ENCODE measurements at places on chromosomes 3 and 15.
A peak's percentile ranks its signal among the peaks of the same experiment; 100 is the strongest.

DNA sequence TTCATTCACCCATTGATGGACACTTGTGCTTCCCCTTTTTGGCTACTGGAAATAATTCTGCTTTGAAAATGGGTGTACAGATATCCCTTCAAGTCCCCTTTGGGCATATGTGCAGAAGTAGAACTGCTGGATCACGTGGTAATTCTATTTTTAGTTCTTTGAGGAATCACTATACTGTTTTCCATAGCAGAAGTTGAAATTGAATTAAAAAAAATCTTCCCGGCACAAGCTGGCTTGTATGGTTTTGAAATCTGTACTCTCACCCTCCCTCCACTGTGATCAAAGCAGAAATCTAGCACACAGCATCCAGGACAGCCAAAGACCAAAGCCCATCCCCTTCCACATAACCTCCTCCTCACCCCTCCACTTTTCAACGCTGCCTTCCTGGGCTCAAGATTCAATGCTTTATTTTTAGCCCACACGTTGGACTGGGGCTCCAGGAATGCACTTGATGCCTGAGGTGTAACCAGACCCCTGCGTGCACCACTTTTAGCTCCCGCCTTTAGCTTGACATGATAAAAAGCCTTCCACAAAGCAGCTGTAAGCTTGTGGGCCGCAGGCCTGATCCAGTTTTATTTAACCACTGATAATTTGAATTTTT lies 29.9 kb downstream of the TMEM40 start:
- DNase-seq = no peak

GRCh38 chr3:56238299-56238698 lies 230.0 kb downstream of the ERC2 start:
- no peak for DNase-seq

- no peak for DNase-seq
Measured at GRCh38 chr3:72161881-72162595, 377.1 kb upstream of the PROK2 start.

GRCh38 chr3:134373271-134374104 lies 759 bp downstream of the AMOTL2 start:
- peak; percentile 65 for DNase-seq

GRCh38 chr3:59873576-59874230 lies 823.9 kb upstream of the CFAP20DC start:
- no peak for DNase-seq

DNA sequence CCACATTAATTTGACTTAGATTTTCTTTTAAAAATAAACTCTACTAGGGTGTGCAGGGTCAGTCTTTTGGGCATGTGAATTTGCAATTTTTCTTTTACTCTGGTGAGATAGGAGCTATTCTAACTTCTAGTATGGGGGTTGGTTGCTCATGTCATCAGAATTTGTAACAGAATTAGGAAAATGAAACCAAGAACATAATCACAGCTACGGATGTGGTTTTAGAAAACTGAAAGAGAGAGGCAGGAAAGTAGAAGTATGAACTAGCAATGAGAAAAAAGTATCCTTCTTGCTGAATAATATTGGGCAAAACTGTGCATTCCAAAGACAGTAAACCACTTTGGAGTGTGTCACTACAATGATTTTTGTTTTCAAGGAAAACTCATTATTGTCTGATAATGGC lies 43.3 kb downstream of the ADPGK start:
- DNase-seq = no peak

- no peak for DNase-seq
Measured at GRCh38 chr3:51739110-51739509, 32.2 kb downstream of the GRM2 start.

DNA sequence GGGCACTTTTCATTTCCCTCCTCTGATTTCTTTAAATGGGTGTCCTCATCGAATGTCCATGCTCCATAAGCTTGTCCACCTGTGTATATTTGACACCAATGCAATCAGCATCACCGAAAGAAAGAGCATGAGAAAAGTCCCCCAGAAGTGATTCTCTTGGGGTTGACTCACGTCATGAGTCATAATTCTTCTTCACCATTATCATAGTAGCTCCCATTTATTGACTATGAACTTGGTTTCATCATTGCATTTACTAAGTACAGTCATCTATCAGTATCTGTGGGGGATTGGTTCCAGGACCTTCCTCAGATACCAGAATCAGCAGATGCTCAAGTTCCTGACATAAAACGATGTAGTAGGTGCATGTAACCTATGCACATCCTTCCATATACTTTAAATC lies 372.5 kb upstream of the CFAP20DC start:
- no peak for DNase-seq

- DNase-seq = no peak
Measured at GRCh38 chr3:35965908-35966307, 326.6 kb downstream of the ARPP21 start.

DNA sequence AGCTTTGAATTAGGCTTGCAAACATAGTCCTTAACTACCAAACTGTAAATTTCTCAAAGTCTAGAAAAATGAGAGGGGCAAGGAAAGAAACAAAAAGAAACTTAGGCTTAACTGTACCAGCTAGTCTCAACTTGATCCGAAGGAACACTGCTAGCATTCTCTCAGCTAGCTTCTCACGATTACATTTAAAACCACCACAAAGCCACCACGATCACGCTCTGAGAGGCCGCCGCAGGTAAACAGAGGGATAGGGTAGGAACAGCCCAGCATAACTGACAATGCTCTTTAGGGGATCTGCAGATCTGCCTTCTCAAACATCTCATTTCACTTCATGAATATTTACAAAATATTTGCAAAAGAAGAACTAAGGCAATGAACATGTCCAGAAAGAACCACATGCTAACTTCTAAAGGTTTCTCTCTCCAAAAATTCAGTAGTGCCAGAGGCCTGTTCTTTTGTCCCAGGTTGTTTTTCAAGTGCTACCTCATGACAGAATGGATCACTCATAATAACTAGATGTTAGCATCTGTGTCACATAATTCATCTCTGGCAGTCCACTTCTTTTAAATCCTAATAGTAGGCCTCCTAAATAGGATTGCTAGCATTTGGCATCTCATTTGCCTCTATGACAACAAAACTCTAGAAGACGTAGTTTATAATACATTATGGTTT lies 18.9 kb downstream of the VGLL4 start:
- no peak for DNase-seq

DNA sequence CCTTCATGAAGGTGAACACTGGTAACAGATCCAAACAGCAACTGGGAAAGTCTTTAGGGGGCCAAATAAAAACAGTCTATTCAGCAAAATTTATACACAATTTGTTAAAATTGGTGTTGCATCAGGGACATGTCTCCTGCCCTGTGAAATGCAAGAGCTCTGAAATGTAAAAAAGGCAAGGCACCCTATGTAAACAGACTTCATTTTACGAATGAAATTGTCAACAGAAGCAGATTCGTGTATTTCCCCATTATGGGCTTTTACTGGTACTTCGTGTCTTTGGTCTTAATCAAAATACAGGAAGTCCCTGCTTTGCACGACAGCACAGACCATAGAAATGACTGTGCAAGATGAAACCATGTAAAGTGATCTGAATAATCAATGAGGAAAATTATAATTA lies 127.3 kb upstream of the THBS1 start:
- no peak for DNase-seq

- peak; percentile 1 for DNase-seq
Measured at GRCh38 chr3:65672871-65673815, 365.6 kb downstream of the MAGI1 start.

GRCh38 chr3:17356585-17356984 lies 385.8 kb downstream of the TBC1D5 start:
- DNase-seq = no peak

GRCh38 chr15:90097475-90097874 lies 4.8 kb downstream of the IDH2 start:
- no peak for DNase-seq

DNA sequence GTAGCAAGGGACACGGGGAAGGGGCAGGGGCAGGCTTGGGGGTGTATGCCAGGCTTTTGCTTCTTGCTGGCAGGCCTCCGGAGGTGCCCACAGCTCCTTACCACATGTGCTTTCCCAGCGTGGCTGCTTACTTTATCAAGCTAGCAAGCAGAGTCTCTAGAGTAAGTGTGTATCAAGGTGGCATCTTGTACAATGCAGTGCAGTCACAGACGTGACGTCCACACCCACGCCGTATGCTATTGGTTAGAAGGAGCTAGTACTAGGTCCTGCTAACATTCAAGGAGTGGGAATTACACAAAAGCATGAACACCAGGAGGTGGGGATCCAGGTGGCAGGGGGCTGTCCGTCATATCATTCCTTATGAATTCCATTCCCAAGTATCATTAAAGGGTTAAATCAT lies 15.3 kb upstream of the AGBL1 start:
- DNase-seq = no peak

GRCh38 chr15:85421116-85421925 lies 40.9 kb downstream of the AKAP13 start:
- no peak for DNase-seq

- no peak for DNase-seq
Measured at GRCh38 chr15:55394694-55395093, 13.5 kb downstream of the CCPG1 start.

GRCh38 chr15:66095871-66096687 lies 157.5 kb downstream of the MEGF11 start:
- no peak for DNase-seq

- DNase-seq = no peak
Measured at GRCh38 chr15:30962659-30963058, 28.8 kb downstream of the MTMR10 start.

GRCh38 chr15:76501726-76502125 lies 165.2 kb downstream of the ISL2 start:
- DNase-seq = no peak

DNA sequence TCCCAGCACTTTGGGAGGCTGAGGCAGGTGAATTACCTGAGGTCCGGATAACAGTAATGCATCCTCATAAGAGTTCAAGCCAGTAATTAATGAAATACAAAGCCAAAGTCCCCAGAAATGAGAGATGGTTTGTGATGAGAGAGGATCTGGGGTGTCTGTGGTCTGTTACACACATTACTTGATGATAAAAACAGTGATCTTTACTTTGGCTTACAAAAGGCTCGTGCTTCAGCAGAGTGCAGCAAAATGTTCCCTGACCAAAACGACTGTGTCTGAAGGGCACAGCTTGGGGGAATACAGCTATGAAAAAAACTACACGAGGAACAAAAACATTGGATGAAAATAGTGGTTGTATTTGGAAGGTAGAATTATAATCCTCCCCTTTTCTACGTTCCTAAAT lies 40.9 kb downstream of the CRTC3 start:
- no peak for DNase-seq

- no peak for DNase-seq
Measured at GRCh38 chr3:135228201-135228600, 433.1 kb downstream of the EPHB1 start.
